ENCODE measurements at places on chromosomes 5 and 9.

GRCh38 chr5:96857454-96857853 is 18.8 kb upstream of the ERAP2 start:
- no peak for DNase-seq

GRCh38 chr5:83015676-83016075 is 61.5 kb downstream of the TMEM167A start:
- DNase-seq = no peak

GRCh38 chr5:135124128-135124527 is 90.1 kb upstream of the PITX1 start:
- no peak for DNase-seq

GRCh38 chr5:7391215-7391614 is 4.7 kb upstream of the ADCY2 start:
- DNase-seq = no peak

- peak; percentile 91 for DNase-seq
Observed at GRCh38 chr5:80141147-80141671, 106.1 kb downstream of the THBS4 start.

DNA sequence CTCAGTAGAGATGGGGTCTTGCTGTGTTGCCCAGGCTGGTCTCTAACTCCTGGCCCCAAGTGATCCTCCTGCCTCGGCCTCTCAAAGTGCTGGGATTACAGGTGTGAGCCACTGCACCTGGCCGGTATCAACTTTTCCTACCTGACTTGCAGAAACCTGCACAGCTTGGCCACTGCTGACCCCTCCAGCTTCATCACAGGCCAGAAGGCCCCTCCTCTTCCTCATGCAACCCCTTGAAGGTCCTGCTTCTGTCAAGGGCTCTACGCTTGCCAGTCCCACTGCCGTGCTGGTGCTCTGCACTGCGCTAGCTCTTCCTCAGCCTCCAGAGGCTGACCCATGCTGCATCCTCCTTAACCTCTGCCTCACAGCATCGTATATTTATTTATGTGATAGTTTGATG is 32.5 kb upstream of the RNU6ATAC start:
- DNase-seq = peak; percentile 12

GRCh38 chr5:176733406-176734262 is 76.7 kb upstream of the UNC5A start:
- no peak for DNase-seq

- no peak for DNase-seq
Observed at GRCh38 chr5:32308946-32309345, 3.8 kb downstream of the MTMR12 start.

DNA sequence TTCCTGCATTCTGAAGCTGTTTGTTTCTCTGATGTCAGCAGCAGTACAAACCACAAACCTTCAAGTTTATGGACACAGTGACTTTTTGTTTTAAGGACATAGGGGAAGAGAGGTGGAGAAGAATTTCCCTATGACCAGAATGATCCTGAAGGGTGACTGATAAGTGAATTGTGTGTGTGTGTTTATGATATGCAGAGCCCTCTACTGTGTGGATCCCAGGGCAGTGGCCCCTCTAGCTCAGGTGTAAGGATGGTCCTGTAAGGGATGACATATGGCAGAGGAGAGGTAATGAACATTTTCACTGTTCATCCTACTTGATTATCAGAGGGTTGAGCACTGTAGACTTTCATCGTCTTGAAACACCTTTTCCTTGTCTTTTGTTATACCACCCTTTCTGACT is 30.6 kb upstream of the TMED7 start:
- no peak for DNase-seq

GRCh38 chr5:132773601-132774355 is 3.3 kb downstream of the SEPTIN8 start:
- DNase-seq = no peak

DNA sequence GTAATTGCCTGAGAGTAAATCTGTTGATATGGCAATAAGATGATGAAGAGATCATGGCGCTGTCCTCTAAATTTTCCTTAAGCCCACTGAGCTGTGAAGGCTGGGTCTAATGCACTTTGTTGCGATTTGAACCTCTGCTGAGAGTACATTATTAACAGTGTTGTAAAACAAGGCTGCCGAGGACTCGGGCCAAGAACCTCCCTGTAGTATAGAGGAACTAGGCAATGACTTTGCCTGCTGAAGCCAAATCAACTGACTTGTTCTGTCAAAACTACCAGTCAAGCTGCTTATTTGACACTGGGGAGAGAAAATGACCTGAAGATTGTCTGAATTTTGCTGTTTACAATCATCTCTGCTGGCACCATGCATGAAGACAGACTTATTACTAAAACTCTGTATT is 1154.7 kb downstream of the DTWD2 start:
- DNase-seq = peak; percentile 41

GRCh38 chr5:9456435-9457042 is 89.3 kb downstream of the SEMA5A start:
- DNase-seq = peak; percentile 76

DNA sequence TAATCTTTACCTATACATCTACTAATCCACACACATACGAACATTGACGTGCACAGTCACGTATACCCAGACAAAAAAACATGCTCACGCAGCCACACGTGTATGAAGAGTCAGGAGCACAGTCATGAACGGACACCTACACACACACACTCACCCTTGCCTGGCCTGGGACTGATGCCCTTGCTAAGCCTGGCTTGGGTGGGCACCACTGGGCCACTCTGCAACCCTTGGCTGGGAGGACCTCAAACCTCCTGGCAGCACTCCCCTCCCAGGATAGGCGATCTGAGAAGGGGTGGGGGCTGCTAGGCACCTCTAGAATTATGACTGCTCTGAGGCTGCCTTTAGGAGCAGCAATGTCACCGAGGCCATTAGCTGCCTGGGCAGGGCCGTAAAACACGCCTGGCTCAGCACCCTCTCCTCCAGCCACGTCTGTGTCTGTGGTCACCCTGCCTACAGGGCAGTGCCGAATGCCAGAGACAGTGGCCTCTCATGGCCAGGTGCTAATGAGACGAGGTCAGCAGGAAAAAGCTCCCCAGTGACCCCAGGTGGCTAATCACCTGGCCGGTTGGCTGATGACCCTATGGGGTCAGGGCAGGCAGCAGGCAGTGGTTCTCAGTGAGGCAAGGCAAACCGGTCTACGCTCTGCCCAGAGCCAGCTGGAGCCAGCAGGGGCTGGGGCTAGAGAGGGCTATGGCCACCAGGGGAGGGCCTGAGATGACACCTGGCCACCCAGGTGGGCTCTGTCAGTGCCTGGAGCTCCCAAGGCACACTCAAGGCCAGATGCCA is 33.7 kb upstream of the MVB12B start:
- DNase-seq = no peak

GRCh38 chr9:131082774-131083512 is 13.4 kb upstream of the AIF1L start:
- no peak for DNase-seq

GRCh38 chr9:9412241-9412640 is 1200.6 kb downstream of the PTPRD start:
- DNase-seq = no peak

- DNase-seq = no peak
Observed at GRCh38 chr5:171474230-171474813, 54.9 kb downstream of the FGF18 start.

- no peak for DNase-seq
Observed at GRCh38 chr9:22449719-22450118, 3.1 kb downstream of the DMRTA1 start.

DNA sequence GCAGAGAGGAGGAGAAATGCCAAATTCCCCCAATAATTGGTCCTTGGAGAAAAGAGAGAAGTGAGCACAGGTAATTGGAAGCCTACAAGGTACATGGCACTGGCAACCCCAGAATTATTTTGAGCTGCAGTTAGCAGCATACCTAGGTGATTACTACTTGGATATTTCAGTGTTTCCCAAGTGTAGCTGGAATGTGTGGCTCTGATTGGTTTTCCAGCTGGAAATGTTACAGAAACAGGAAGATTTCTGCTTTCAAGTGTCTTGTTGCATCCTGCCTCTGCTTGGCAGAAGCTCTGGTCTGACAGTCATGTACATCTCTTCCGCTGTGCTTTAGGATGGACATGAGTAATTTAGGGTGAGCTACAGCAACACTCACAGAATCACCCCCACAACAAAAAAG is 262.1 kb downstream of the ENC1 start:
- peak; percentile 45 for DNase-seq

DNA sequence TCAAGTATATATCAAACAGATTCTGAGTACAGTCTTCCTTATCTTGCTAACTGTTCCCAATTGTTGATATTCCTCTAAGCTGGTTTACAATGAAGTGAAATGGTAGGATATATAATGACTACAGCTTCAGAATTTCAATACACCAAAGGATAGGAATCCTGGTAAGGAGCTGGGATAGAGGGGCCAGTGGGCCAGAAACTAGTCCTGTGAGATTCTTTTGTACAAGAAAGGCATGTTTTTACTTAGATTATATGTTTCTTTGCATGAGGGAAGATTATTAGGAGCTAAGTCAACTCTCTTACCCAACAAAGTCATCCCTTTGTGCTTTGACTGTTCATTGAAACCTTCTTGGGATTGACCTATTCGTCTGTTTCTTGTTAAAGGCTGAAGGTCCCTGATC is 435.7 kb downstream of the PLK2 start:
- DNase-seq = no peak

GRCh38 chr5:112649882-112650281 is 87.8 kb upstream of the APC start:
- DNase-seq = no peak

- DNase-seq = no peak
Observed at GRCh38 chr5:148938522-148938882, 112.1 kb downstream of the ADRB2 start.

- DNase-seq = no peak
Observed at GRCh38 chr5:53118879-53119278, 9.3 kb upstream of the MOCS2 start.

DNA sequence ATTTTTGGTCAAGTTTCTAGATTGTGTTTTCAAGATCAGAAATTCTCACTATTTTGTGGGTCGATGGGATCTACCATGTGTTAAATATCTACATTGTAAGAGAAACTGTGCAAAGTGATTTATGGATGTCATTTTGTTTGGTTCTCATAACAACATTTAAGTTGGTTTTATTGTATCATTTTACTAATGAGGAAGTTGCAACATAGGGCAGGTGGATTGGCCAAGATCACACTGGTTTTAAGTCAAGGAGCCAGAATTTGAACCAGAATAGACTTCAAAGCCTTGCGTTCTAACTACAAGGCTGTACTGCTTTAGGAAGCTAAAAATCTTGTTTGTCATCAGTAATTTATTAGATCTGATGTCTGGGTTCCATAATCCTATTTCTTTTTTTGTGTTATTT is 23.4 kb downstream of the SH3TC2 start:
- DNase-seq = no peak

- no peak for DNase-seq
Observed at GRCh38 chr5:57432876-57433275, 49.7 kb downstream of the ACTBL2 start.

DNA sequence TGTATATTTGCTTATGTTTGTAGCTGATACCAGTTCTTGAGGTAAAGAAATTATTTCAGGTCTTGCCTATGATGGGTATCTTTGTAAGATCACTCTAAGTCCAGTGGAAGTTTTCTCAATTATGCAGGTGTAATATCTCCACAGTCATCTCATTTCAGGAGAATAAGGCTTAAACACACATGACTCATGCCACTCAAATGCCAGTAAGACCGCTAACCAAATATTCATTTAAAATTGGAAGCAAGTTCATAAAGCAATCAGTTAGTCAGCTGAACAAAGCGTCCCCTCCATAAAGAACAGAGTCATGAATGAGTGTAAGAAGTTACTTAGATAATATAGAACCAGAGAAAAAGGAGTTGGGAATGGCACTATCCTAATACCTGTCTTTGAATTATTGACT is 248.7 kb downstream of the LURAP1L start:
- no peak for DNase-seq

DNA sequence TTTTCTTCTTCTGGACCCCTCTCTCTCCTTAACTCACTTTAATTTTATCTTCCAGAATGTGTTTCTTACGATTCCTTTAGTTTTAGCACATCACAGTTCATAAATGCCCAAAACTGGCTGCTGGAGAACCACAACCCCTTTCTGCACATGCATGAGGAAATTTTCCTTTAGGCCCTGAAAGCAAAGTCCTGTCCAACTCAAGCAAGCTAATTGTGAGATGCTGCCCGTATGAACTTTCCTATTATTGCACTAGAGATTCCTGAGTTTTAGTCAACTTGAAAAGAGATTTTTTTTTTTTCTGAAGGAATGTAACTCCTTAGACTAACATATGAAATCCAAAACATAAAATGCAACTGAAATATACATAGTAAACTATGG is 52.1 kb upstream of the DAB2 start:
- DNase-seq = no peak
